ENCODE measurements at places on chromosomes 2 and 18. TPM values are rescaled to one million over a fixed set of nuclear protein-coding genes. Genes with fewer than 3 reads are reported as not detected.

GRCh38 chr2:207632575-207633493 is 7.6 kb upstream of the METTL21A start:
- peaks cover 10% of the 10 kb centered on the region for H3K4me1 ChIP-seq
- no peak overlapping the region for H3K27ac ChIP-seq
- no peaks in the 10 kb centered on the region for H3K27me3 ChIP-seq
- H3K4me3 ChIP-seq: no peak overlapping the region
- H3K36me3 ChIP-seq: no peaks in the 10 kb centered on the region
- DNase-seq: peak; percentile 37

GRCh38 chr18:27619906-27620305 is 434.8 kb upstream of the CHST9 start:
- no peak overlapping the region for H3K27ac ChIP-seq
- H3K4me1 ChIP-seq: no peaks in the 10 kb centered on the region
- no peaks in the 10 kb centered on the region for H3K27me3 ChIP-seq

- no peak overlapping the region for H3K4me3 ChIP-seq
- no peaks in the 10 kb centered on the region for H3K4me1 ChIP-seq
- H3K36me3 ChIP-seq: peaks cover 8% of the 10 kb centered on the region
- H3K27me3 ChIP-seq: no peaks in the 10 kb centered on the region
Observed at GRCh38 chr2:159773426-159773825, 24.6 kb downstream of the CD302 start.

- no peaks in the 10 kb centered on the region for H3K27me3 ChIP-seq
- H3K4me3 ChIP-seq: no peak overlapping the region
- peaks cover 23% of the 10 kb centered on the region for H3K36me3 ChIP-seq
- DNase-seq: no peak
Observed at GRCh38 chr2:143611336-143611735, 482.1 kb downstream of the ARHGAP15 start.

DNA sequence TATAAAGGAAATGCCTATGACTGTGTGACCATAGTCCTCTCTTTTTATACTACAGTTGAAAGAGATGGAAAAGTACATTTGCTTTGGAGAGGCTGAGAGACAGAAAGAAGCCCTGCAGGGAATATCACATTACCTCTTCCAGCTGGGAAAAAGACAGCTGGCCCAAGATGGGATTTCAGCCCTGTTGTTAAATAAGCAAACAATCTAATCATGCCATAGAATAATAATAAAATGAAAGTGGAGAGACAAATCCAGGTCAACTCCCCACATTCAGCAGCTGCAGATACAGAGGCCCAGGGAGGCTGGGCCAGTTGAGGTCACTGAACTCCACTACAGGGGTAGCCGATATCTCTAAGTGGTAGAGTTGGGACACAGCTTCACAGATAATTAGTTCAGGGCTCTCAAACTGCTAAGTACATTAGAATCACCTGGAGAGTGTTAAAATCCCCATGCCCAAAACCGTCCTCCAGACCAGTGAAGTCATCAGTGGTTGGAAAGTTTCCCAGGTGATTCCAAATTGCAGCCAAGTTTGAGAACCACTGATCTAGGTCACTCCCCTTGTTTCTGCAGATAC is 81.9 kb downstream of the MOGAT1 start:
- no peak overlapping the region for H3K4me3 ChIP-seq
- H3K4me1 ChIP-seq: peaks cover 10% of the 10 kb centered on the region
- H3K27ac ChIP-seq: no peak overlapping the region
- DNase-seq: no peak

DNA sequence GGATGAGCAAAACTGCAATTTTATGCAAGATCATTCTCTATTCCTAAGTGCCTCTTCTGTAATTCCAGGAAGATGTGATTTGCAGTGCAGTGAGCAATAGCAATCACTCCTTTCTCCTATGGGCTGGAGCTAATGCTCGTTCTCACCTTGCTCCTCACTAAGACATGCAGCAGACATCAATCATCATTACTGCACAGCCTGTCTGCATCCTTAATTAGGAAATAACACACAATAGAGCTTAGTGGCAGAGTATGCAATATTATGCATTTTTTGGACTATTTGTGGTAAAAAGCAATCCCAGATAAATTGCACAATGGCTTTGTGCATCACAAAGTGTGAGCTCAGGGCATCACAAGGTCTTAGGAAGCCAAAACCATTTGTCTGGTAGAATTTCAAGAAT is 32.6 kb upstream of the RAPH1 start:
- no peak overlapping the region for H3K4me3 ChIP-seq
- peaks cover 11% of the 10 kb centered on the region for H3K4me1 ChIP-seq
- no peak for DNase-seq
- no peaks in the 10 kb centered on the region for H3K36me3 ChIP-seq
- no peak overlapping the region for H3K27ac ChIP-seq
- no peaks in the 10 kb centered on the region for H3K27me3 ChIP-seq

DNA sequence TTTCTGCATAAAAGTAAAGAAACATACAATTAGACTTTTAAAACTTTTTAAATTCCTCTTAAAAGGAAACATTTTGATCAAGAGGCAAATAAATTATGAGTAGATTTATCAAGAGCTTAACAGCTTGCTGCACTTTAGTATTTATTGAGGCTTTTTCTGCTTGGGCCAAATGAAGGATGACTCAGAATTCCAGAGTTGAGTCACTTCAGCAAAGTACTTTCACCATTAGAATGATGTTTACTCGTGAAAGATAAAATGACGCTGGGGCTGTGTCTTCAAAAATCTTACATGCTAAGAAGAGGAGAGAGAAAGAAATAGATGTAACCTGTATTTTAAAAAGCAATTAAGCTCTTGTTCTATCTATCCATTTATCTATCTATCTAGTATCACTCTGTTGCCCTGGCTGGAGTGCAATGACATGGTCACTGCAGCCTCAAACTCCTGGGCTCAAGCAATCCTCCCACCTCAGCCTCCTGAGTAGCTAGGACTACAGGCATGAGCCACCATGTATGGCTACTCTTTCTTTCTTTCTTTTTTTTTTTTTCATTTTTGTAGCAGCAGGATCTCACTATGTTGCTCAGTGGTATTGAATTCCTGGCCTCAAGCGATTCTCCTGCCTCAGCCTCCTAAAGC is 75.3 kb upstream of the RIOK3 start:
- H3K4me1 ChIP-seq: peaks cover 15% of the 10 kb centered on the region
- H3K4me3 ChIP-seq: no peak overlapping the region
- H3K27ac ChIP-seq: no peak overlapping the region
- no peak for DNase-seq

DNA sequence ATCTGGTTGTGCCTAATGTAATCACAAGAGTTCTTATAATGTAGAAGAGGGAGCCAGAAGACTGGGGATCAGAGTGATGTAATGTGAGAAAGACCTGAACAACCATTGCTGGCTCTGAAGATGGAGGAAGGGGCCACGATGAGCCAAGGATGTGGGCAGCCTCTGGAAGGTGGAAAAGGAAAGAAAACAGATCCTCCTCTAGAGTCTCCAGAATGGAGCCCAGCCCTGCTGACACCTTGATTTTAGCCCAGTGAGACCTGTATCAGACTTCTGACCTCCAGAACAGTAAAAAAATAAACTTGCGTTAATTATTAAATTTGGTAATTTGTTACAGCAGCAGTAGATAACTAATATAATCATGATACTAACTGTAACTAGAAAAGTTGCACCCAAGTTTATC is 3.1 kb downstream of the RBKS start:
- H3K4me1 ChIP-seq: peaks cover 30% of the 10 kb centered on the region
- no peak overlapping the region for H3K4me3 ChIP-seq
- H3K27ac ChIP-seq: no peak overlapping the region
- DNase-seq: no peak

GRCh38 chr18:3367491-3368091 is 82.4 kb upstream of the TGIF1 start:
- H3K27ac ChIP-seq: no peak overlapping the region
- H3K36me3 ChIP-seq: no peaks in the 10 kb centered on the region
- H3K4me3 ChIP-seq: no peak overlapping the region
- no peaks in the 10 kb centered on the region for H3K4me1 ChIP-seq
- DNase-seq: no peak

- no peak for DNase-seq
- peaks cover 19% of the 10 kb centered on the region for H3K4me1 ChIP-seq
- H3K27me3 ChIP-seq: peaks cover 56% of the 10 kb centered on the region
Observed at GRCh38 chr2:113276216-113276760, 2.4 kb downstream of the PAX8 start.

- no peaks in the 10 kb centered on the region for H3K27me3 ChIP-seq
- DNase-seq: no peak
- H3K4me1 ChIP-seq: peaks cover 7% of the 10 kb centered on the region
- H3K27ac ChIP-seq: no peak overlapping the region
- no peak overlapping the region for H3K4me3 ChIP-seq
Observed at GRCh38 chr2:102053096-102053495, 61.3 kb downstream of the IL1R2 start.

GRCh38 chr2:4528773-4529172 is 825.4 kb downstream of the DCDC2C start:
- H3K4me1 ChIP-seq: no peaks in the 10 kb centered on the region
- H3K4me3 ChIP-seq: no peak overlapping the region
- no peaks in the 10 kb centered on the region for H3K36me3 ChIP-seq

GRCh38 chr2:191907545-191907944 is 60.7 kb upstream of the CAVIN2 start:
- H3K27me3 ChIP-seq: no peaks in the 10 kb centered on the region
- no peak for DNase-seq
- H3K36me3 ChIP-seq: no peaks in the 10 kb centered on the region

DNA sequence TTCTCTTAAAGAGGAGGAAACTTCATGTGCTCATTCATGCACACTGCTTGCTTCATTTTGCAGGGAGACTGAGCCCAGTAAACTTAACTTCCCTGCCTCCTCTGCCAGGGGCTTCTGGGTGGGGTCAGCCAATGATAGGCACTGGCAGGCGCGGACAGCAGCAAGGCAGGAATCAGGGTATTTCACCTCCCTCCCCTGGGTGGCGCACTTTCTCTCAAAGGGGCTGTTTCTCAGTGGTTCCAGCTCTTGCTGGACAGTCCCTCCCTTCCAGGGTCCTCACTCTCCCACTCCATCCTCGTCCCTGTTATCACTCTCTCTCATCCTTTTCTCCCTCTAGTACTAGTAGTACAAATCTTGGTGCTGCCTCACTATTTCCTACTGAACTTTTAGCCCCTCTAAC is 320.5 kb upstream of the ZNF521 start:
- H3K27me3 ChIP-seq: no peaks in the 10 kb centered on the region
- no peak for DNase-seq
- no peaks in the 10 kb centered on the region for H3K4me1 ChIP-seq
- H3K36me3 ChIP-seq: no peaks in the 10 kb centered on the region
- no peak overlapping the region for H3K4me3 ChIP-seq
- H3K27ac ChIP-seq: no peak overlapping the region

DNA sequence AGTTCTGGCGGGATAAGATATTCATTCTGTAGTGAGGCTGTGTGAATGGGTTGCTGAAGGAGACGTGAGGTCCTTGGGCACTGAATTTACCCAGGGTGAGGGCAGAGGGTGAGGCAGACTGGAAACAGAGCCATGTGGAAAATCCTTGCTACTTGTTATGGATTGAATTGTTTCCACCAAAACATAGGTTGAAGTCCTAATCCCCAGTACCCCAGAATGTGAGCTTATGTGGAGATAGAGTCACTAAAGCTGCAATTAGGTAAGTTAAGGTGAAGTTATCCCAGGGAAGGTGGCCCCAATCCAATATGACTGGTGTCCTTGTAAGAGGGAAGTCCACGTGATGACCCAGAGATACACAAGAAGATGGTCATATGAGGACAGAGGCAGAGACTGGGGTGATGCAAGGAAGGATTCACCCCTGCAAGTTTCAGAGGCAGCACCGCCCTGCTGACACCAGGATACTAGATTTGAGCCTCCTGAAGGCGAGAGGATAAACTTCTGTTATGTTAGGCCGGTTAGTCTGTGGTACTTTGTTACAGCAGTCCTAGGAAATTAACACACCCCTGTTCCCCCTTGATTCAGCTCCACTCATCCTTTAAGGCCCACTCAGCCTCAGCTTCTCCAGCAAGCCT is 289.4 kb upstream of the MEX3C start:
- DNase-seq: no peak
- no peaks in the 10 kb centered on the region for H3K36me3 ChIP-seq
- no peak overlapping the region for H3K27ac ChIP-seq
- no peaks in the 10 kb centered on the region for H3K4me1 ChIP-seq
- peaks cover 4% of the 10 kb centered on the region for H3K27me3 ChIP-seq
- no peak overlapping the region for H3K4me3 ChIP-seq

DNA sequence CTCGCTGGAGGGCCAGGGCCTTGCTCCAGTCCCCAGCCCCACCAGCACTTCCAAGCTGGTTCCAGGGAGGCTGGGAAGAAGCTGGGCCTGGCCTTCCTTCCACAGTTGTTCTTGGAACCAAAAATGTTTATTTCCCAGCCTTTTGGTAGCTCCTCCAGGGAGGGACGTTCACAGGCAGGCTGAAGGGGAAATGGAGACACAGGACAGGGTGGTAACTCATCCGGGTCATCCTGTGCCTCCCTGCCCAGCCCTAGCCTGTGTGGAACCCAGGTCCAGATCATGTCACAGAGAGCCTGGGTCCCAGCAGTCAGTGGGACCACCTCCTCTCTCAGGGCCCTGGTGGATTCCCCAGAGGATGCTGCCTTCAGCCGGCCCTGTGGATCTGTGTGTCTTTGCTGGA is 12.5 kb upstream of the ARMC9 start:
- H3K4me1 ChIP-seq: no peaks in the 10 kb centered on the region
- H3K4me3 ChIP-seq: no peak overlapping the region
- no peak overlapping the region for H3K27ac ChIP-seq
- no peaks in the 10 kb centered on the region for H3K36me3 ChIP-seq
- peaks cover 12% of the 10 kb centered on the region for H3K27me3 ChIP-seq

GRCh38 chr2:151729837-151730236 is 4.4 kb downstream of the NEB start:
- no peaks in the 10 kb centered on the region for H3K4me1 ChIP-seq
- DNase-seq: no peak
- H3K36me3 ChIP-seq: no peaks in the 10 kb centered on the region
- H3K4me3 ChIP-seq: no peak overlapping the region
- no peaks in the 10 kb centered on the region for H3K27me3 ChIP-seq
- no peak overlapping the region for H3K27ac ChIP-seq

- no peaks in the 10 kb centered on the region for H3K4me1 ChIP-seq
- H3K27me3 ChIP-seq: peaks cover 1% of the 10 kb centered on the region
- DNase-seq: no peak
- H3K4me3 ChIP-seq: no peak overlapping the region
Observed at GRCh38 chr2:222760301-222760897, 88.9 kb downstream of the MOGAT1 start.

GRCh38 chr2:130376433-130377293 is 20.8 kb downstream of the PTPN18 start:
- H3K4me3 ChIP-seq: no peak overlapping the region
- DNase-seq: peak; percentile 43
- peak overlapping the region; percentile 3 for H3K27ac ChIP-seq
- H3K36me3 ChIP-seq: peaks cover 38% of the 10 kb centered on the region
- H3K27me3 ChIP-seq: no peaks in the 10 kb centered on the region

- no peak for DNase-seq
- no peaks in the 10 kb centered on the region for H3K27me3 ChIP-seq
- peak overlapping the region; percentile 98 for H3K27ac ChIP-seq
Observed at GRCh38 chr2:151260573-151261230, 961 bp downstream of the RBM43 start.

- no peak overlapping the region for H3K4me3 ChIP-seq
- H3K27me3 ChIP-seq: peaks cover 21% of the 10 kb centered on the region
- peaks cover 4% of the 10 kb centered on the region for H3K4me1 ChIP-seq
- peaks cover 5% of the 10 kb centered on the region for H3K36me3 ChIP-seq
Observed at GRCh38 chr18:33579349-33580215, 1.6 kb downstream of the ASXL3 start.

Gene TMEM178A
- 0.31 TPM for total RNA-seq

Gene USP37
- 51.7 TPM for total RNA-seq

Gene MAPK4
- not detected for total RNA-seq

Gene LYG2
- total RNA-seq: not detected

Gene GAREM1
- total RNA-seq: not detected
